Lung (tissue), 17 donors: ENCODE measurements at places on chromosomes 7 and 10.

GRCh38 chr7:67451306-67451705 is 454.7 kb downstream of the TYW1 start:
- no peak for DNase-seq

- no peak for DNase-seq
Measured at GRCh38 chr10:72550239-72550638, 75.6 kb downstream of the MICU1 start.

GRCh38 chr10:37952043-37952755 is 24.2 kb downstream of the ZNF25 start:
- DNase-seq, result no peak

GRCh38 chr10:32070645-32071044 is 14.4 kb upstream of the KIF5B start:
- no peak for DNase-seq

- no peak for DNase-seq
Measured at GRCh38 chr7:79936281-79936983, 198.2 kb upstream of the GNAI1 start.

DNA sequence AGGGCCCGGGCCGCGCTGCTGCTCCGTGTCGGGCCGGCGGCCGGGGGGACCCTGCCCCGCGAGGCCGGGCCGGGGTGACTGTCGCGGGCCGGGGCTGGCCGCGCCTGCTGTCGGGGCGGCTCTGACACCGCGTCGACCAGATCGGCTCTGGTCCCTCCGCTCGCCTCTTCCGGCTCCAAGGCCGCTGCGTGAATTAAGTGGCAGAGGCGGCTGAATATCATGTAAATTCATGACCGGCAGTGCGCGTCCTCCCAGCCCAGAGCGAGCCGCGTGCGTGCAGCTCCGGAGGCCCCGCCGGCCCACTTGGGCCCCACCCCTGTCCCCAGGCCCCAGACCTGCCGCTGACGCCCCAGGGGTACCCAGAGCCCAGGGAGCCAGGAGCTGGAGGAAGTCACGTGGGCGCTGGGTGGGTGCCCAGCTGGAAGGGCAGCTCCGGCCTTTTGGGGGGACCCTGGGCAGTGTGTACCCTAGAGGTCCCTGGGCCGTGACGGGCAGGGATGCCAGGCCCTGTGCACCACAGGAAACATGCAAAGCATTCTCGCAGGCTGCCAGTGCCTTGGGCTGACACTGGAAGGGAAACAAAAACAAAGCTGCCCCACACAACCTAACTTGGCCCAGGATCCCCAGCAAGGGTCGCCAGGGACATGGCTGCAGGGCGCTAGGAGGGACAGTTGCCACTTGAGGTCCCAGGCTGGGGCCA is 584.0 kb upstream of the MKI67 start:
- DNase-seq, result peak; percentile 24

GRCh38 chr10:70677620-70678249 is 5.4 kb downstream of the ADAMTS14 start:
- DNase-seq, result no peak

GRCh38 chr10:128929131-128929530 is 537.9 kb upstream of the MGMT start:
- peak; percentile 82 for DNase-seq
